ENCODE measurements at places on chromosomes 11 and 22.

- no peak for DNase-seq
Measured at GRCh38 chr11:18748766-18749365, 22.9 kb upstream of the IGSF22 start.

GRCh38 chr22:44680481-44680894, 21.5 kb upstream of the PRR5 start:
- no peak for DNase-seq

DNA sequence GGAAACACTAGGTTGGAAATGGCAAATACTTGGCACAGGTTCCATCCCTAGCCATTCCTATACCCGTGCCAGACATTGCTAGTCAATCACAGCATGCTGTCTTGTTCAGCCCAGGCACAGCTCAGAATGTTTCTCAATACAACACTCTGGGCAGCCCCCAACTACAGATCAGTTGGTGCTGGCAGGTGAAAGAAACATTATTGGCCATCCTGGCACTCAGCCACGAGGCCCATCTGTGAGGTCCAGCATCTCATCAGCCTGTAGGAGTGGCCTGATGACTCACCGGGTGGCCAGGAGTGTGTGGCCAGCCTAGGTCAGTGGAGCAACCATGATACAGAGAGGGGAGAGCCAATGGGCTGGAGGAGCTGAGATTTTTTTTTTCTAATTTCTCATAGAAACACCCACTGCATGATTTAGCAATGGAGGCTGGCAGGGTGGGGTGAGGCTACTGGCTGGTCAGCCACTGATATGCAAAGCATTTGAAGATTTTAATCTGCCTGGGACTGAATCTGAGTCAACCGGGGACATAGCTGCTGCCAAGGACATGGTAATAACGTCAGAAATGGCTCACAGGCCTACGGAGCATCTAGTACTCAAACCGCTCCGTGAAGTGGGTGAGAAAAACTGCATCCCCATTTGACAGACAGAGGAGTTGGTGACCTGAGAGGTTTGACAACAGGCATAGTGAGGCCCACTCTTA, 5.4 kb downstream of the MYO18B start:
- DNase-seq: no peak

GRCh38 chr11:67119585-67120391, 725 bp downstream of the KDM2A start:
- no peak for DNase-seq

DNA sequence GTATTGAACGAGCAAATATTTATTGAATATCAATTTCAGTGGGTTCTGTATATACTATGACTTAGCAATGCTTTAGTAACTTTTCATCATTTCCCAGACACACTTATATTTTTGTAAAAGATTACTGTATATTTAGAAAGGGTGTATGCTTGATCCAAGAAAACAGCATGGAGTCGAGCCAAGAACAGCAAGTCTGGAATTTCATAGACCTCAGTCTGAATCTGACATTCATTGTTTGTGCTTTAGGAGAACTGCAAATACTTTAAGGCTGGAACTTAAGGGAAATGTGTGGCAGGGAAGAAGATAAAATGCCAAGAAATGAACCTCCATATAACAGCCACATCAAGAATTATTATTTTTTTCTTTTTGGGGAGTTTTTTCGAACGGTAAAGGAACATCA, 1156.8 kb downstream of the LRRC4C start:
- no peak for DNase-seq

DNA sequence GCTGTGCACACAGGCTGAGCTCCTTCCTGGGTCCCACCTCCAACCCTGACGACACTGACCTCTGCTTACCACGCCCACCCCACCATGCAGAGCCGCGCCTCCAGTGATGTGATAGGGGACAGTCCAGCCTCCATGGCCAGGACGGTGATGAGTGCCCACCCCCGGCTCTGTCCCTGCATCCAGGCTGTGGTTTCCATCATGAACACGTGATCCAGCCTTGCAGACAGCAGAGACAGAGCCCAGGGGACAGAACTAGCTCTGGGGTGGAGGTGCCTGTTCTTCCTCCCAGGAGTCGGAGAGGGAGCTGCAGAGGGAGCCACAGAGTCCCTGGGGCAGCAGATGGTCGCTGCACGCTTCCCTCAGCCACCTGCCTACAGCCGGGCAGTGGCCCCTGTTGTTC, 42.6 kb upstream of the IGSF9B start:
- no peak for DNase-seq
